ENCODE measurements at places on chromosomes 1 and 21.

DNA sequence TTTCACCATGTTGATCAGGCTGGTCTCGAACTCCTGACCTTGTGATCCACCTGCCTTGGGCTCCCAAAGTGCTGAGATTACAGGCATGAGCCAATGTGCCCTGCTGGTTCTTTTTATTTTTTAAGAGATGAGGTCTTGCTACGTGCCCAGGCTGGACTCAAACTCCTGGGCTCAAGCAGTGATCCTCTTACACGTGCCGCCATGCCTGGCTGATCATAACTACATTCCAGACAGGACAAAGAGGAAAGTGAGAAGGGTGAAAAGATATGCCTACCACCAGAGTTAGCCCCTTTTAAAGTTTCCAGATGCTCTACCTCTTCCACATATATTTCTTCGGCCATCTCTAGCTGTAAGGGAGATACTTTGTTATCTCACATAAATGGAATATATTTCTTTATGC, 79.7 kb upstream of the SOX13 start:
- DNase-seq, result no peak

- peak; percentile 55 for DNase-seq
Measured at GRCh38 chr1:12572522-12572921, 45.5 kb downstream of the DHRS3 start.

DNA sequence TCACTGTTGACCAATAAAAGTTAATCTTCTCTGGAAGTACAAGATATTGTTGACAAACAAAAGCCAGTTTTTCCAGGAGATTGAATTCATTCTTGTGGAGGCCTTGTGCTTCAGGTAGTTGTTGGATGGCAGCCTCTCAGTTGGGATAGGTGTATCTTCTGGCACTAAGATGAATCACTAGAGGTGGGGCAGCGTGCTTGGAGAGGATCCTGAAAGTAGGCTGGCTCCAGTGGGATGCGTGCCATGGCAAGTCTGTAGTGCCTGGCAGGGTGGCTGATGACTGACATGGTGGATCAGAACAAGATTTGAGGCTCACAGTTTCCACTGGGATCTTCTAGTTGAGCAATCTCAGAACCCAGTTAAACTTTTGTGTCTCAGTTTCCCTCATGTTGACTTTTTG, 2.4 kb downstream of the VPS13D start:
- DNase-seq, result peak; percentile 31

- DNase-seq, result peak; percentile 19
Measured at GRCh38 chr1:159170639-159171038, 776 bp upstream of the CADM3 start.

GRCh38 chr1:198948895-198949659, 310.2 kb downstream of the PTPRC start:
- no peak for DNase-seq

DNA sequence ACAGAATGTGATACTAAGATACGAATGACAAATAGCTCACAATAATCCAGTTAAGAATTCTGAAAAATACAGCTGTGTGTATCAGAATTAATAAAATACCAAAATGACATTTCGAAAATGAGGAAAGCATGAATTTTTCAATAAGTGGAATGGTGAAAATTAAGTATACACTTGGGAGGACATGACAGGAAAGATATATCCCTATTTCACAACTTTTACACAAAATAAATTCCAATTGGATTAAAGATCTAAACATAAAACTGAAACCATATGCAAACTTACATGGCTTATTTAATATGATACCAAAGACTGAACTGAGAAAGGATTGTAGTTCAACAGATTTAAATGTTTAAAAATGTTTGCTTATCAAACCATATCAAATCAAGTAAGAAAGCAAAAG, 510.4 kb upstream of the ADAMTS5 start:
- DNase-seq, result no peak

GRCh38 chr1:186479162-186479561, 18.2 kb upstream of the PDC start:
- no peak for DNase-seq

Measured in Daoy (cell line).